ENCODE measurements at places on chromosomes 12 and 14. TPM values are rescaled to one million over a fixed set of nuclear protein-coding genes. Genes with fewer than 3 reads are reported as not detected.

The NFATC4 gene
- total RNA-seq: 32.8 TPM

The SLC4A8 gene
- total RNA-seq: 8.3 TPM

- H3K4me3 ChIP-seq: no peak overlapping the region
- no peaks in the 10 kb centered on the region for H3K36me3 ChIP-seq
- DNase-seq: no peak
- H3K27me3 ChIP-seq: no peaks in the 10 kb centered on the region
- no peaks in the 10 kb centered on the region for H3K4me1 ChIP-seq
Measured at GRCh38 chr12:15186597-15186996, 34.6 kb downstream of the RERG start.

DNA sequence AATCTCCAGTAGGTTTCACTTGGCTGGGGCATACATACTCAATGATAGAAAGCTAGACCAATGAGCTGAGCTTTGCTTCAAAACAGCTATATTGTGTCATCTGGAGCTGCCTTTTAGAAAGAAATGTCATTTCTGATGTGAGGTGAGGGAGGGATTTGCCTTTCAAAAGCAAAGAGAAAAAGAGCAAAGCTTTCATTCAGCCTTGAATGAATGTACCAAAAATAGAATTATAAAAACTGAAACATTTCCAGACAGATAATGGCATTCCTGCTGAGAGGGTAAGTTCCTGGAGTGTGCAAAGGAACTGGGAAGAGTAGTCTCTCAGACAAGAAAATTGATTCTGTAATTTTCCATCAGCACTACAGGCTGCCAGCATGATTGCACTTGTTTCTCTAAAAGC is 710.0 kb downstream of the LRFN5 start:
- no peak overlapping the region for H3K27ac ChIP-seq
- no peaks in the 10 kb centered on the region for H3K27me3 ChIP-seq
- no peaks in the 10 kb centered on the region for H3K4me1 ChIP-seq
- H3K36me3 ChIP-seq: no peaks in the 10 kb centered on the region
- DNase-seq: no peak

GRCh38 chr14:82084813-82085212 is 551.2 kb upstream of the SEL1L start:
- no peak overlapping the region for H3K27ac ChIP-seq
- no peaks in the 10 kb centered on the region for H3K36me3 ChIP-seq
- H3K4me1 ChIP-seq: no peaks in the 10 kb centered on the region
- DNase-seq: no peak
- no peak overlapping the region for H3K4me3 ChIP-seq

DNA sequence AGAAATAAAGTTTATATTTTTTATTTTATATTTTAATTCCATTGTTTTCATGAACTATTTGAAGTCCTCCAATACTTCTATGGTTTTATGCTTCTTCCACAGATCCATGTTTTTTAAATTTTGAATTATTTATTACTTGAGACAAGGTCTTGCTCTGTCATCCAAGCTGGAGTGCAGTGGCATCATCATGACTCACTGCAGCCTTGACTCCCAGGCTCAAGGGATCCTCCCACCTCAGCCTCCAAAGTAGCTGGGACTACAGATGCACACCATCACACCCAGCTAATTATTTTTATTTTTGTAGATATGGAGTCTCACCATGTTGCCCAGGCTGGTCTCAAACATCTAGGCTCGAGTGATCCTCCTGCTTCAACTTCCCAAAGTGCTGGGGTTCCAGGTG is 28.8 kb upstream of the DLGAP5 start:
- no peaks in the 10 kb centered on the region for H3K4me1 ChIP-seq
- no peak overlapping the region for H3K27ac ChIP-seq
- no peak for DNase-seq
- no peaks in the 10 kb centered on the region for H3K27me3 ChIP-seq
- H3K4me3 ChIP-seq: no peak overlapping the region

The KCNC2 gene
- total RNA-seq: 0.29 TPM

The KERA gene
- not detected for total RNA-seq

GRCh38 chr12:42315108-42315507 is 10.8 kb downstream of the ZCRB1 start:
- H3K4me1 ChIP-seq: no peaks in the 10 kb centered on the region
- H3K36me3 ChIP-seq: no peaks in the 10 kb centered on the region
- H3K27ac ChIP-seq: no peak overlapping the region
- no peak overlapping the region for H3K4me3 ChIP-seq

DNA sequence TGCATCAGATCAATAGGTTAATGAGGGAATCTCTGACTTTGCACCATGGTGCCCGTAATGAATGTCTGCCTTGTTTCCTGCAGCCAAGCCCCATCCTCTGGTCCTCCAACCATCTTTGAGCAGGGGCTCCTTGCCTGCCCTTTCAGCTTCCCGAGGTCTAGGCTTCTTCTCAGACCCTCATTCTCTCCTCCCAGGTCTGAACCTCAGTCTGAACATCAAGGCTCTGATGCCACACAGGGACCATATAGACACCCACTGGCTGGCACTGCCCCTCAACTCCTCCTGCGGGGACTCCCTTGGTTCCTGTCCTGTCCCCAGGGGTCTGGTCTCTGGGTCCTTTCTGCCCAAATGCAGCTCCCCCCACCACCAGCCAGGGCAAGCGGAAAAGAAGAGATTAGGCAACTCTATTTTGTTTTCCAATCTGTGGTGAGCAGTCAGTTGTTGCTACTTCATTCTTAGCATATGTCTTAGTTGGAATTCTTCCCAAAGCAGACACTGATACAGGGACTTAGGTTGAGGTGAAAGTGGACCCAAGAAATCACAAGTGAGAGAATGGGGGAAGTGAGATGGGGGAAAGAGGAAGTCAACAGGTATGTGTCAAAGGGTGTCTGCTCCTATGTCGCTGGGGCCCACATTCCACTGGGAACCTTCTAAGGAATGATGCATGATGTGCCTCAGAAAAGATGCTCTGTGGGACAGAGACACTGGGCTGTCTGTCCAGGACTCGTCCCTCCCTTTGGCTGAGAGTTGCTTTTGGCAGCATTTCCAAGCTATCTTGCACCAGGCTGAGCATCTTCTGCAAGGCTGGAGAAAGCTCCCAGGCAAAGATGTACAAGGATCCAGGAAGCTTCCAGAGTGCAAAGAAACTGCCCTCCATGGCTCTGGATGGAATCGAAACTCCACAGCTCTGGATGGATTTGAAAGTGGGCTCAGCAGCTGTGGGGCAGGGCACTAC is 1096.5 kb upstream of the TMEM132C start:
- H3K36me3 ChIP-seq: no peaks in the 10 kb centered on the region
- no peak overlapping the region for H3K4me3 ChIP-seq
- DNase-seq: no peak

DNA sequence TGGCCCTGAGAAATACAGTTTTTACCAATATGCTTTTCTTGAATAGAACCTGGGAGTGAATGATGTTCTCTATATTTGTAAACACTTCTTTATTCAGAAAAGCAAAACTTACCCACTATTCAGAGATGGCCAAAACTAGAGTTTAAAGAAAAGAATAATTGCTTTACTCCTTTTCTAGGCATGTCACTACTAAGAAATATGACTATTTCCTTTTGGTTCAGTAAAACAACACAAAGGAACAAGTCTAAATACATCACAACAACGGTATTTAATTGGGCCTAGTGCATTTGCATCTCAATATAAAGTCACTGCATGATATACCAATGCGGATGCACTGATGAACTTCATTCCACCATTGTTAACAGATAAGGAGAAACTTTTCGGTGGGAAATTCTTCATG is 207.5 kb downstream of the FOXN3 start:
- DNase-seq: no peak
- no peaks in the 10 kb centered on the region for H3K36me3 ChIP-seq
- H3K27ac ChIP-seq: no peak overlapping the region
- H3K4me1 ChIP-seq: no peaks in the 10 kb centered on the region

DNA sequence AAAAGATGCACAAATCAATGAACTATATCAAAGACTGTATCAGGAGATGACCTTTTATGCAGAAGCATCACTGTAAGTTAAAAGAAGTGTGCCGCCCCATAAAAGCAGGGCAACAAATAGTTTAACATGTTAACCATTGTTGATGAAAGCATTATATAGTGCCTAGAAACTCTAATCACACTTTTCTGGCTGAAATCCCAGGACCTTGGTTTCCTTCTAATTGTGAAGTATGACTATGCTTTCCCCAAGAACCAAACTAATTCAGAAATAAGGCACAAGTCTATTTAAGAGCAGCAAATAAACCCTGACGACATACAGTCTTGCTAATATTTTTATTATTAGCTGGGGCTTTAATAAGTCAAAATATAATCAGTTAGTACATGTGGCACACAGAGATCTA is 21.7 kb downstream of the RACGAP1 start:
- no peaks in the 10 kb centered on the region for H3K4me1 ChIP-seq
- no peak for DNase-seq
- H3K27me3 ChIP-seq: no peaks in the 10 kb centered on the region
- H3K4me3 ChIP-seq: no peak overlapping the region

The DEGS2 gene
- 10.2 TPM for total RNA-seq

GRCh38 chr12:108307006-108307405 is 32.1 kb downstream of the CMKLR1 start:
- no peaks in the 10 kb centered on the region for H3K36me3 ChIP-seq
- no peak for DNase-seq
- H3K4me1 ChIP-seq: peaks cover 27% of the 10 kb centered on the region

- H3K4me1 ChIP-seq: no peaks in the 10 kb centered on the region
- DNase-seq: no peak
- H3K27ac ChIP-seq: no peak overlapping the region
- no peak overlapping the region for H3K4me3 ChIP-seq
- H3K36me3 ChIP-seq: no peaks in the 10 kb centered on the region
Measured at GRCh38 chr12:93734784-93735183, 57.6 kb downstream of the CRADD start.

DNA sequence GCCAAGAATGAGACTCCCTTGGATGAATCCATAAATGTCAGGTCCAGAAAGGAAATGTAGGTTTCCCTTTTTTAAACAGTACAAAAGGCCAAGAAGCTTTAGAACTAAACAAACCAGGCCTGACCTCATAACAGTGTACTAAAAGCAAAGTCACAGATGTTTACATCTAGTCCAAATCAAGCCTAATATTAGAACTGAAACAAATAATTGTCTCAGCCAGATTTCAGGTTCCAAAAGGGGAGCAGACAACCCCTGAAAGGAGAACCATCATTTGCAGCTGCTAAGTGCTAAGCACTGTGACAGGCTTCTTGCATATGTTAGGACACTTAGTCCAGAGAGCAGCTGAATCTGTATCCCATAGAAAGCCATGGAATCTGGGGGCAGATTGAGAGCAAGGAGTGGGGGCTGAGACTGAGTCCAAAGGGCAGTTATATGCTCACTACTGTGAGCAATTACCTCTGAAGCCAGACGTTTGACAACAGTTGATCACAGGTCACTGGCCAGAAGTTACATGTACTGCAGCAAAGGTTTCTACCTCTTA is 90.1 kb downstream of the STXBP6 start:
- H3K27ac ChIP-seq: no peak overlapping the region
- no peak overlapping the region for H3K4me3 ChIP-seq
- no peak for DNase-seq
- no peaks in the 10 kb centered on the region for H3K27me3 ChIP-seq

The WSCD2 gene
- 0.33 TPM for total RNA-seq

- H3K4me1 ChIP-seq: no peaks in the 10 kb centered on the region
- no peak for DNase-seq
- H3K4me3 ChIP-seq: no peak overlapping the region
Measured at GRCh38 chr12:30268041-30268440, 427.6 kb downstream of the IPO8 start.

The AMHR2 gene
- total RNA-seq: not detected

GRCh38 chr12:95134085-95134484 is 60.7 kb upstream of the NR2C1 start:
- H3K36me3 ChIP-seq: no peaks in the 10 kb centered on the region
- no peaks in the 10 kb centered on the region for H3K4me1 ChIP-seq
- no peak for DNase-seq
- no peaks in the 10 kb centered on the region for H3K27me3 ChIP-seq
- H3K4me3 ChIP-seq: no peak overlapping the region

The IFNG-AS1 gene
- total RNA-seq: 0.16 TPM

DNA sequence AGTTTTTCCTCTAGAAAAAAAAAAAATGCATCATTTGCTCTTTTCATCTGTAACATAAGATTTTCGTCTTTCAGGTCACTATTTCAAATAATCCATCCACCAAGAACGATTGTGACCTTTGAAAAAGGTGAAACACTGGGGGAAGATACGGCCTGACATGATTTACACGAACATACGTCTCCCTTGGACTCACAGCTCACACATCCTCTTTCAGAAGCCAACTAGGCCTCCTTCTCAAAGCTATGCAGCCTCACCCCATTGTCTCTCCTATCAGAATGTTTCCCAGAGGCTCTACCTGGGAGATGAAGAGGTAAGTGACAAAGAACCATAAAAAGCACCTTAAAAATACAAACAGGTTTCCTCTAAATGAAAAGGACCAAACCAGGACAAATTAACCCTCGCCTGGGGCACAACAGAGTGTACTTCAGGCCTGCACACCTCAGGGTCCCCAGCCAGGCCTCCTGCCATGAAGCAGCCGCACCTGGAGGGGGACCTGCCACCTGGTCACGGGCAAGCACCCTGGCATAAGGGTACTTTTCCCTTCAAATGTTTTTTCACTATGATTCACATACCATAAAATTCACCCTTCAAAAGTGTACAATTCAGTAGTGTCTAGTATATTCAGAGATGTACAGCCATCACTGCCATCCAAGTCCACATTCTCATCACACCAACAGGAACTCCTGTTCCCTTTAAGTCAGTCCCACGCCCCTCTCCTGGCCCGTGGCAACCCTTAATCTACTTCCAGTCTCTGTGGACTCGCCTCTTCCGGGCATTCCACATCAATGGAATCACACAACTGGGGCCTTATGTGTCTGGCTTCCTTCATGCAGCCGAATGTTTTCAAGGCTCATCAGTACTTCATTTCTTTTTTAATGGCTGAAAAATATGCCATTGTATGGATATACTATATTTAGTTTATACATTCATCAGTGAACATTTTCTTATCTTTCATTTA is 5.4 kb downstream of the SLC15A4 start:
- H3K4me1 ChIP-seq: peaks cover 12% of the 10 kb centered on the region
- H3K27me3 ChIP-seq: no peaks in the 10 kb centered on the region
- DNase-seq: no peak
- no peak overlapping the region for H3K4me3 ChIP-seq

DNA sequence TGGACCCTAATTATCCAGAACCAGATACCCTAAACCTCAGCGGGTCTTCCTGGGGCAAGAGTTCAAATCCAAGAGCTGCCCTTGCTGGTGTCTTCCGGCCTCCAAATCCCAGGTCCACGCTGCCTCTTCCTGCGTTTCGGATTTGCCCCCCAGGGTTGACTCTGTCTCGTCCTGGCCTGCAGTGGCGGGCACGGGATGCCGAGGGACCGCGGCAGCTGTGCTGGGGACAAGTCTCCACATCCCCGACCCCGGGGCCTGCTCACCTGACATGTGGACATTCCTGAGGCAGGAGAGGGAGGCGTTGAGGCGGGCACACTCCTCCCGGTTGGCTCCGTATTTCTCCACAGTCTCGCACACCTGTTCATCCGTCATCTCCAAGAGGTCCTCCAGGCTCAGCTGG is 113.6 kb downstream of the KSR2 start:
- H3K27me3 ChIP-seq: no peaks in the 10 kb centered on the region
- no peak overlapping the region for H3K27ac ChIP-seq
- no peaks in the 10 kb centered on the region for H3K36me3 ChIP-seq
- no peak for DNase-seq
- no peak overlapping the region for H3K4me3 ChIP-seq

The TAS2R42 gene
- not detected for total RNA-seq
